NCI-H446 (cell line): ENCODE measurements at places on chromosomes 4 and X.

DNA sequence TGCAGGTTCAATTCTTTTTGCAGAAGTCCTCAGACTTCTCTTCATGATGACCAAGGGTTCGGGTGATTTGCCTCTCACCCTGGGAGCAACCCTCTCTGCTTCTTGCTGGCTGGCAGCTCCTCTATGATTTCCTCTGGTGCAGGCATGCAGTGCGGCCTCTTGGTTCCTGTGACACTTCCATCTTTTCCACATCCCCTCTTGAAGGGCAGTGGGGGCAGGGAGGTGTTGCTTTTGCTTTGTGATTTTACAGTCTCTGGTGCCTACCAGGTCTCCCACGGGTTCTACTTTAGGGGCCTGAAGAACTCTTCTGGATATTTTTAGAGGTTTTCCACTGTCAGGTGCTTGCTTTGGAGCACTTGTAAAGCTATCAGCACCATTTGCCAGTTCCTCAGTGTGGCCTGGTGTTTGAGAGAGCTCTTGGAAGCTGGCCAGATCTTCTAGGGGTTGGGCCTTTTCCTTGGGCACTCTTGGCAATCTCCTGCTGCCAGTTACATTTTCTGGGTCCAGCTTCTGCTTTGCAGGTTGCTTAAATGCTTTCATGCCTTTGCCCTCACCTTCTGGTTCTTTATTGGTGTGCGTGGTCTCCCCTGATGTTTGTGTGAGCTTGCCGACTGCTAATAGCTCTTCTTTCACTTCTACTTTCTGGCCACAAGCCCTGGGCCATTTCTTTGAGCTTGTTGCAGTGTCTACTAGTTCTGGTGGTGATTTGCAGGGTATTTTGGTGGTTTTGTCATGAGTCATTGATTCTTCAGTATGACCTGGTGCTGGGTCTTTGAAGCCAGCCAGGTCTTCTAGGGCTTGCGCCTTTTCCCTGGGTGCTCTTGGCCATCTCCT, 11.5 kb upstream of the CHST7 start:
- no peak for DNase-seq

DNA sequence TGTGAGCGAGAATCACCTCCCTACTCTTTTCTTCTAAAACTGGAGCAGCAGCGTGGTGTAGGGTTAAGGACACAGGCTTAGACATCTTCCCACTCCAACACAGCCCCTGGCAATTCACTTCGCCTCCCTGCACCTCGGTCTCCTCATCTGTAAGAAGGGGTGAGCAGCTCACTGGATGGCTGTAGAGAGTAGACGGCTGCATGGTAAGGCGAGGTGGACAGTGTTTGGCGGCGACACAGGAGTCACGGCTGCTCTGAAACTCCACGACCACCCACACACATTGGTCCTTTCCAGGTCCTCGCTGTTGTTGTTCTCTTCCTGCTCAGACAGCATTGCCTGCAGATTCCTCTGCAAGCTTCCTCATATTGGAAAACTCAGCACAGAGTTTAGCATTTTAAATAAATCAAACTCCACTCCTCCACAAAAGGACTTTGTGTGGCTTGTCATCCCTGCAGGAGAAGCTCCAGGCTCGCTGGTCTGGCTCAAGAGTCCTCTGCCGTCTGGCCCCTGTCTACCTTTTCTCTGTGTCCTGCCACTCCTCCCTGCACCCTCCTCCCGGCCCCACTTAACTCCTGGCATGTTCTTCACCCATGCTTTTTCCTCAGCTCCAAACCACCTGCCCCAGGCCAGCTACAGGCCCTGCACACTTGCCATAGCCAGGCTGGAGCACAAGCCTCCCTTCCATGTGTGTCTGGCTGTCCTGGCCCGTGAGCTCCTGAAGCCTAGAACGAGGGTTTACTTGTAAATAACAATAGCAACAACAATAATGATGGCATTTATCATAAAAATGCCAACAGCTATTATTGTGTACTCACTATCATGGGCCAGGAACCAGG, 41.3 kb upstream of the CRMP1 start:
- no peak for DNase-seq

GRCh38 chr4:40299811-40300292, 35.3 kb upstream of the CHRNA9 start:
- DNase-seq: no peak

GRCh38 chrX:44874420-44875184, 1.6 kb downstream of the KDM6A start:
- DNase-seq: no peak

- no peak for DNase-seq
These were observed 283.4 kb downstream of the BCOR start for GRCh38 chrX:39814391-39814790.

DNA sequence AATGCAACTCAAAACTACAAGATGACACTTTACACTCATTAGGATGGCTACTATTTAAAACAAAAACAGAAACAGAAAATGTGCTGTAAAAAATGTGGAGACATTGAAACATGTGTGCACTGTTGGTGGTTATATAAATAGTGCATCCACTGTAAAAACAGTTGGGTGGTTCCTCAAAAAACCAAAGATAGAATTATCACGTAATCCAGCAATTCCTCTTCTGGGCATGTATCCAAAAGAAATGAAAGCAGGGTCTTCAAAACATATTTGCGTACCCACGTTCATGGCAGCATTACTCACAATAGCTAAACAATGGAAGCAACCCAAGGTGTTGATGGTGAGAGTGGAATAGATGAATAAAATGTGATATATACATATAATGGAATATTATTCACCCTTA, 967.2 kb downstream of the TRAM1L1 start:
- DNase-seq: peak; percentile 79

GRCh38 chr4:122017296-122017695, 65.4 kb upstream of the TRPC3 start:
- no peak for DNase-seq

DNA sequence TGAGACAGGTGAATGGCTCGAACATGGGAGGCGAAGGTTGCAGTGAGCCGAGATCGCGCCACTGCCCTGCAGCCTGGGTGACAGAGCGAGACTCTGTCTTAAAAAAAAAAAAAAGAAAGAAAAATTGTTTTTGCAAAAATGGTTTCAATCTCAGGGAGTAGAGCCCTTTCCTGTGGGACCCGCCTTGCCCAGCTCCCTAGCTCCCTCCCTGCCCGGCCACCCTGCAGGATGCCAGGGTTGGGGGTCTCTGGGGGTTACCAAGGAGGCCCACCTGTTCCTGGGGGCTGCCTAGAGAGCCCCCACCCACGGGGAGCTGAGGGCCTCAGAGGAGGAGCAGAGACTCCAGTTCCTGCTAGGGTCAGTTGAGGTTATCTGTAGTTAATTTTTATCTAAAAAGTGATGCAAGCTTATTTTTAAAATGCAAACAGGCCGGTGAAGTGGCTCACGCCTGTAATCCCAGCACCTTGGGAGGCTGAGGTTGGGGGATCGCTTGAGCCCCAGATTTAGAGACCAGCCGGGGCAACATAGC, 18.7 kb upstream of the PLCXD1 start:
- DNase-seq: no peak
